ENCODE measurements at places on chromosomes 16 and 17.

DNA sequence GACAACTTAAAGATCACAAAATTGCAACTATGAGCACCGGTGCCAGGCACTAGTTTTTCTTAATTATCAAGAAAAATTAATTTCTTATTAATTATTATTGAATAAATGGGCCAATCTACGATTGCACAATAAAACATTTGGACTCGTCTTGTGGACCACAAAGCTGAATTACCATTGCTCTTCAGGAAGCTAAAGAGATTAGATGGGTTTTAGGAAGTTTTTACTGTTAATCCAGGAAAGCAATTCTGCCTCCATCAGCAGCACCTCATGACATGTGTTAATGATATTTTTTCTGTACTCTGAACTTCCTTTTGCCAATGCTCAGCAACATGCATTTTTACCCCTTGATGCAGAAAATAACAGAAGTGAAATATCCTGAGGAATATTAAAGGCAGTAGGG lies 37.9 kb downstream of the HS3ST3A1 start:
- DNase-seq, result no peak

GRCh38 chr17:72164158-72164739 lies 43.4 kb downstream of the SOX9 start:
- DNase-seq, result no peak

GRCh38 chr17:4369557-4370230 lies 3.2 kb upstream of the UBE2G1 start:
- no peak for DNase-seq

- DNase-seq, result no peak
Measured at GRCh38 chr16:62652441-62653120, 616.3 kb upstream of the CDH8 start.

- DNase-seq, result no peak
Measured at GRCh38 chr17:42476411-42476810, 17.7 kb downstream of the ATP6V0A1 start.

GRCh38 chr17:21275579-21276263 lies 8.8 kb upstream of the MAP2K3 start:
- DNase-seq, result no peak

DNA sequence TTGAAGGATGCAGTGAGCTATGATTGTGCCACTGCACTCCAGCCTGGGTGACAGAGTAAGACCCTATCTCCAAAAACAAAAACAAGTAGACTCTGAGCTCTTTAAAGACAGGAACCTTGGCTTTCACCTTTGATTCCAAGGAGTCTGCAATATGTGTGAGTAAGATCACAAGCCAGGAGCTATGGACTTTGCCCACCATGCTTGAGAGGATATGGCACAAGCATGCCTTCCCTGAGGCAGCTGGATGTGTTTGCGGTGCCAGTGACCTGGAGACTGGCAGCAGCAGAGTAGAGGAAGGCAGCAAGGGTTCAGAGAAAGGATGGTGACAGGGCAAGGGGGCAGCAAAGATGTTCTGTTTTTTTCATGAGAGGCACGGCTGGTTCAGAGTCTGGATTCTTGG lies 14.5 kb upstream of the PRKCA start:
- DNase-seq, result no peak

DNA sequence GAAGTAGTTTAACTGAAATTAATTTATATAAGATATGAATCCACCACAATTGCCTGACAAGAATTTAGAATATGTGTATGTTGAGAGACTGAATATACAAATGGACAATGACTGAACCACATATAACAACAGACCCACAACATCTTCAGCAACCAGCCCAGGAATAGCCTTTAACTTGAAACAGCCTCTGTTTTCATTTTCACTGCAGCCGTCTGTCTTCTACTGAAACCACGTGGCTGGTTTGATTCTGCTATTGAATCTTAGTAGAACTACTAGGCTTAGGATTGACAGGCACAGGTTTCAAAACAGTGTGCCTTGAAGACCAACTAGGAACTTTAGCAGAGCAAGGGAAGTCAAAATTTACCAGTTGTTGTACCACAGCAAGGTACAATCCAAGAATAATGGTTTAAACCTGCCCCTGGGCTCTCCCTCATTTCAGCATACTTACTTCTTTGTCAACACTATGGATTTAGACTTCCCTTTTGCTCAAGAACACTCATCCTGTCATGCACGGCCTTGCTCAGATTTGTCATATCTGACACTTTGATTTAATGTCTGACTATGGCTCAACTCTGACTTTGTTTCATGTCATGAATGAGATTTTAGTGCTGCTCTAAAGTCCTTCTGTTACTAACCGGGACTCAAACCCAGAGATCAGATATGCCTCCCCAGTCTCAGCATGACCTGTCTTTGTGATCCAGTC lies 355.0 kb downstream of the KIF2B start:
- no peak for DNase-seq

DNA sequence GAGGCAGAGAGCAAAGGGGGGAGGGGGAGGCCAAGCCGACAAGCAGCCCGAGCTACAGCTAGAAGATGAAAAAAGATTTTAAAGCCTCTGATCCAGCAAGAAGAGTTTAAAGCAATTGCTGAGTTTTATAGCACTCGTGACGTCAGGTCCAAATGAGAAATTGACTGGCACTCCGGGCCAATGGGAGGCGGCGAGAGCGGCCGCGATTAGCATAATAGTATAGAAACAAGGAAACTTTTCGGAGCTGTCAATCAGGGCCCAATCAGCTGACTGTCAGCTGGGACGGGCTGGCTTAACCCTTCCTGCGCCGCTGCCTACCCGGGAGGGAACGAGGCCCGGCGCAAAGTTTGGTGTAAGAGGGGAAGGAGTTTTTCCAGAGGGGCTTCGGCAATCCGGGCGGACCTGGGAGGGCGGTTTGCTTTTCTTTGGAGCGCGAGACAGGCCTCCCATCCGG lies at the start of gene MAF:
TSS of gene MAF (minus strand) at position 100 of the 454 bp plus-strand sequence. CDS start 835 bp downstream, outside the sequence.
- DNase-seq, result peak; percentile 75

DNA sequence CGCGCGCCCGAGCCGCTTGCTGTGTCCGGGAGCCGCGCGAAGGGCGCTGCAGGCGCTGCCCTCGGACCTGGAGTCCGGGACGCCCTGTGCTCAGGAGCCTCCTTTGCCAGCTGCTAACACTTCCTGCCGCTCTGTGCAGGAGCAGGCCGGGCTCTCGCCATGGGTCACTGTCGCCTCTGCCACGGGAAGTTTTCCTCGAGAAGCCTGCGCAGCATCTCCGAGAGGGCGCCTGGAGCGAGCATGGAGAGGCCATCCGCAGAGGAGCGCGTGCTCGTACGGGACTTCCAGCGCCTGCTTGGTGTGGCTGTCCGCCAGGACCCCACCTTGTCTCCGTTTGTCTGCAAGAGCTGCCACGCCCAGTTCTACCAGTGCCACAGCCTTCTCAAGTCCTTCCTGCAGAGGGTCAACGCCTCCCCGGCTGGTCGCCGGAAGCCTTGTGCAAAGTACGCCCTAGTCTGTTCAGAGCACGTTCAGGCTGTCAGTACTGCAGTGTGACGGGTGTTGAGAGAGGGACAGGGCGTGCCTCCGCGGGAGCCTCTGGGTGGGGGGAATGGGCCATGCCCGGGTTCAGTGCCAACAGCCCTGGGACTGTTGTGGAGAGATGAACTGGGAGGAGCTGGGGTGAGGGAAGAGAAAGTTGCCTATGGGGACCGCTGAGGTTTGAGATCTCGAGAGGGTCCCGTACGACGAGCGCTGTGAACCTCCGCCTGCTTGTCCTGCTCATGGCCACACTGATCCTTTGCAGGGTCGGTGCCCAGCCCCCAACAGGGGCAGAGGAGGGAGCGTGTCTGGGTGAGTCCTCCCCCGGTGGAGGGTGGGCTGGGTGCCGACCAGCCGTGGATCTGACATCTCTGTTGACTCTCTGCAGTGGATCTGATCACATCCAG lies 1.3 kb downstream of the ZNF276 start:
- no peak for DNase-seq

GRCh38 chr16:84842516-84843148 lies 22.8 kb downstream of the CRISPLD2 start:
- no peak for DNase-seq

DNA sequence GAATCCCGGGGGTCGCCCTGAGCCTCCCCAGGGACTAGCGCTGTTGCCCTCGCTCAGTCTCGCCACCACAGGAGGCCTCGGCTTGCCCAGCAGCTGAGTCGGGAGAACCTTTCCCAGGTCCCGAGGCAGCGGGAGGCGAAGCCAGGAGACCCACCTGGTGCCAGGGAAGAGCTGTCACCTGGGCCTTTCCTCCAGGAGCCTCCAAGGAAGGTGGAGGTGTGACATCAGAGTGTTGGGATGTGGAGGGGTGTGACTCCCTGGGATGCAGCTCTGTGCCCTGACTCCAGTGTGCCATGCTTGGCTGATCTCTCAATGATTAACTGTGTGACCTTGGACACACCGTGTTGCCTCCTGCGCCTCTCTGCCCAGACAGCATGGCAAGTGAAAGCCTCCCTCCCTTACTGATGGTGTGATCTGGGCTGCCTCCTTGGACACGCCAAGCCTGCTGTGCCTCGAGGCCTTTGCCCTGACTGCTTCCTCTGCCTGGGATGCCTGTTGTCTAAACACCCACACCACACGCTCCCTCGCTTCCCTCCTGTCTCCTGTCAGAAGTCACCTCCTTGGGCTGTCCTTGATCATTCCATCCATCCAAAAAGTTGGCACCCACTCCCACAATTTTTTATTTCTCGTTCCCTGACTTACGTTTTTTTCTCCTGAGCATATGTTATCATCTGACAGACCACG lies 88.0 kb downstream of the CMIP start:
- DNase-seq, result peak; percentile 82

- DNase-seq, result no peak
Measured at GRCh38 chr17:62760059-62760944, 47.8 kb downstream of the MARCHF10 start.

DNA sequence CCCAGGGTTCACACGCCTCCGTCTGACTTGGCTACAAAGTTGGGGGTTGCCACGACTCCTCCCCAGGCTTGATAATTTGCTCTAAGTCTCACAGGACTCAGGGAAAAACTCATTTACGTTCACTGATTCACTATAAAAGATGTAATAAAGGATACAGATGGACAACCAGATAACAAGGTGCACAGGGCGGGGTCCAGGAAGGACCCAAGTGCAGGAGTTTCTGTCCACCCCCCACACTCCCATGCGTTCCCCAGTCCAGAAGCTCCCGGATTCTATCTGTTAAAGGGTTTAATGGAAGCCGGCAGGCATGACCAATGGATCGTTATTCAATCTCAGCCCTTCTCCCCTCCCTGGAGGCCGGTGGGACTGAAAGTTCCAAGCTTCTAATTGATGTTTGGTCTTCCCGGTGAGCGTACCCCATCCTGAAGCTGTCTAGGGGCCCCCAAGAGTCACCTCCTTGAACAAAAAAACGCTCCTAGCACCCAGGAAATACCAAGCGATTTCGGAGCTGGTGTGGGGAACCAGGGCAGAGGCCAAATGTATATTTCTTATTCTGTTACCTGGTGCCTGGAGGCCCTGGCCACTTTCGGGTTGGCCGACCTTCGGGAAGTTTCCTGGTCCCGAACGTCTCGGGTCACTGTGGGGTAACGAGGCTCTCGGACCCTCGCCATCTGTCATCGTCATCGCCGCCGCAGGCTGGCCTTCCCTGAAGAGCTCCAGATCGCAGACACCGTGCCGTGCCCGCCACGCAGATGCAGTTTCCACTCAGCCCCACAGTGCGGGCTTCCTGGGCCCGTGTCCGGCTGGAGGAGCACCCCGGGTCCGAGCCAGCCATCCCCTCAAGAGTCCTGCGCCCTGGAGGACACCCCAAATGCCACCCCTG lies 13.5 kb upstream of the METRNL start:
- no peak for DNase-seq

DNA sequence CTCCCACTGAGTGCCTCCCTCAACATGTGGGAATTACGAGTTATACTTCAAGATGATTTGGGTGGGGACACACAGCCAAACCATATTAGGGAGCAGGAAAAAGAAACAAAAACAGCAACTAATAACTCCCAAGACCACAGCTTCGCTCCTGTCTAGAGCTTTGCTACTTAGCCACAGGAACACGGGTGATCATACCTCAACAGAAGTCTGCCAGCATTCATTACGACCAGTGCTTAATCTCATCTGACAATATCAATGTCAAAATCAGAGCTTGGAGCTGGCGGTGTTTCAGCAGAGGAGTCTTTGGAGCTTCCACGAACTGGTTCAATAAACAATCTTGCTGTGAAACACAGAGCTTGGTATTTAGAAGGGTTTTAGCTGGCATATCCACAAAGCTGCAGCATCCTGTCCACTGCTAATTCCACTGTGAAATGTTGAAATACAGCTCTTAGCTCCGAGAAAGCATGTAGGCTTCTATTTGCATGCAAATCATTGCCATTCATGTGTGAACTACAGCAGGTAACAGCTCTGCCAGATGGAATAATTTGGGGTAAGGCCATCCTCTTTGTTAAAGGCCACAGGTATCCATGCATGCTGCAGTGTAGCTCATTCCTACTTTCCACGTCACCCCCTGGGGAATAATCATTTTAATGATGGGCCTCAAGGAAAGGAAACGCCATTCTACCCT lies 128.4 kb upstream of the GOT2 start:
- DNase-seq, result no peak

DNA sequence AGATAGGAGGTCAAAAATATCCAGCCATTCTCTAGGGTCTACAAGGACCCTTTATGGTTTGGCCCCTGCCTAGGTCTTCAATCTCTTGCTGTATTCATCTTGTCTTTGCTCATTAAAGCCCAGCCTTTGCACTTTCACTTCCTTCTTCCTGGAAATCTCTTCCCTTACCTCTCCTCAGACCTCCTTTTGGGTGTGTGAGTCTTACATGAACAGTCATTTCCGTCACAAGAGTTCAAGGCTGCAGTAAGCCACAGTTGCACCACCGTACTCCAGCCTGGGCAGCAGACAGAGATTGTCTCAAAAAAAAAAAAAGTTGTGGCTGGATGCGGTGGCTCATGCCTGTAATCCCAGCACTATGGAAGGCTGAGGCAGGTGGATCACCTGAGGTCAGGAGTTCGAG lies 6.0 kb upstream of the ATP1B2 start:
- DNase-seq, result no peak
